ENCODE measurements at places on chromosomes 16 and 17. TPM values are rescaled to one million over a fixed set of nuclear protein-coding genes. Genes with fewer than 3 reads are reported as not detected.

The CCL4L2 gene
- 1.1 TPM for total RNA-seq

The ASGR1 gene
- total RNA-seq, result not detected

DNA sequence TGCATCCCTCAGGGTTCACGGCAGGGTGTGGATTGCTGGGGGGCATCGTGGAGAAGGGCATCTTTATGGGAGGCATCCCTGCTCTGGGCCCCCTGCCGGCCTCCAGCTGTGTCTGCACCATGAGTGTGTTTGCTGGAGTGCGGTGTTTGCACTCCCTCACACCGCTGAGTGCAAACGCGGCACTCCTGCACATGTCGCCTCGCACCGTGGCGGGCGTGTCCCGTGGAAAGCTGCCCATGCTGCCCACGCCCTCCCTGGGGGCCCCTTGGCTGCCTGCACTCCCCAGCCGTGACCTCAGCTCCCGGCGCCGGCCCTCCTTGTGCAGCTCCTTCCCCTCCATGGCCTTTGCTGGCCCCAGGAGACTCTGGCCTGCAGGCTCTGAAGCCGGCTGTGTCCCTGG, 74.6 kb upstream of the ZNF750 start:
- no peak overlapping the region for H3K27ac ChIP-seq
- no peak for DNase-seq
- H3K27me3 ChIP-seq, result no peaks in the 10 kb centered on the region
- H3K4me3 ChIP-seq, result no peak overlapping the region

The NOG gene
- 16.2 TPM for total RNA-seq

GRCh38 chr16:80341263-80341662, 199.5 kb upstream of the DYNLRB2 start:
- no peaks in the 10 kb centered on the region for H3K4me1 ChIP-seq
- no peak overlapping the region for H3K27ac ChIP-seq
- no peak overlapping the region for H3K4me3 ChIP-seq
- no peaks in the 10 kb centered on the region for H3K27me3 ChIP-seq

The DPEP3 gene
- total RNA-seq, result 1.2 TPM

The LITAFD gene
- not detected for total RNA-seq

The DHRS11 gene
- total RNA-seq, result 7.2 TPM

GRCh38 chr17:82350182-82351030, 8.6 kb upstream of the TEX19 start:
- DNase-seq, result no peak
- H3K27me3 ChIP-seq, result no peaks in the 10 kb centered on the region
- H3K4me3 ChIP-seq, result no peak overlapping the region
- no peaks in the 10 kb centered on the region for H3K36me3 ChIP-seq

All from CD4-positive, alpha-beta memory T cell (primary cell).